ENCODE measurements at places on chromosomes 12 and 14.
A peak's percentile ranks its signal among the peaks of the same experiment; 100 is the strongest.

GRCh38 chr14:25846246-25846645 is 751.6 kb downstream of the NOVA1 start:
- DNase-seq = peak; percentile 75

GRCh38 chr14:55198749-55199148 is 7.4 kb upstream of the DLGAP5 start:
- peak; percentile 13 for DNase-seq

DNA sequence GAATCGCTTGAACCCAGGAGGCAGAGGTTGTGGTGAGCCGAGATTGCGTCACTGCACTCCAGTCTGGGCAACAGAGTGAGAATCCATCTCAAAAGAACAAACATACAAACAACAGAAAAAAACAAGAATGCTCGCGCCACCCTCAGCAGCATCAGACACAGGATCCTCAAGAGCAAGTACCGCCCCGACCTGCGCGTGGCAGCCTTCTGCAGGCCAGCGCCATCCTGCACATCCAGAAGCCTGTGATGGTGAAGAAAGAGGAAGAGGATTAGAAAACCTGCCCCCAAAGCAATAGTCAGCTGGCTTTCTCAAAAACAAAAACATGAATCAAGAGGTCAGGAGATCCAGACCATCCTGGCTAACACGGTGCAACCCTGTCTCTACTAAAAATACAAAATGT is 30.0 kb upstream of the EID3 start:
- DNase-seq = no peak

DNA sequence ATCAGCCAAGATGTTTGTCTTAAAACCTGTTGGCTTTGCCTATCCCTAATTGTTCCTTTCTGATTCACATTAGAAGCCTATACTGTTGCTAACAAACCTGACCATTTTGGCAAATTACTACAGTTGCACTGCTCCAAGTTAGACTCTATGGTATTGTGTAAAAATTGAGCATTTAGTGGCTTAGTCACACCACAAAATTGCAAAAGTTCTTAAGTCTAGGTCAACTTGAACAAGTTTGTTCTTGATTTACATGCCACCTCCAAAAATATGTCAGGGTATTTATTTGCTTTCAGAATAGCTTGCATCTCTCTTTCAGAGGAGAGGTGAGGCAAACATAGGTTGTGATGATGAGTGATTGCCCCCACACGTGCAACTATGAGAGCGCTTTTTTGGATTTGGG is 27.0 kb upstream of the PTHLH start:
- DNase-seq = no peak

DNA sequence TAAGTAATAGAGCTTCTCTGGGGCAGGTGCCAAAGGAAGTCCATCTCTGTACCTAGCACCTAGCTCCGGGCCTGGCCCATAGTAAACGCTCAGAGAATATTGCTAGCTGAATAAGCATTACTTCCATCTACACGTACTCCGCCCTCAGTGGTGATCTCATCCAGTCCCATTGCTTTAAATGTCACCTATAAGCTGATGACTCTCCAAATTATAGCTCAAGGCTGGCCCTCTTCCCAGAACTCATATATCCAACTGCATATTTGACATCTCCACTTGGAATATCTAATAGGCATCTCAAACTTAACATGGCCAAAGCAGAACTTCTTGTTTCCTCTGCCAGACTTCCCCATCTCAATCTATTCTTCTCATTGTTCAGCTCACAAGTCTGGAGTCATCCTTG is 6.9 kb upstream of the DYNLL1 start:
- DNase-seq = no peak

DNA sequence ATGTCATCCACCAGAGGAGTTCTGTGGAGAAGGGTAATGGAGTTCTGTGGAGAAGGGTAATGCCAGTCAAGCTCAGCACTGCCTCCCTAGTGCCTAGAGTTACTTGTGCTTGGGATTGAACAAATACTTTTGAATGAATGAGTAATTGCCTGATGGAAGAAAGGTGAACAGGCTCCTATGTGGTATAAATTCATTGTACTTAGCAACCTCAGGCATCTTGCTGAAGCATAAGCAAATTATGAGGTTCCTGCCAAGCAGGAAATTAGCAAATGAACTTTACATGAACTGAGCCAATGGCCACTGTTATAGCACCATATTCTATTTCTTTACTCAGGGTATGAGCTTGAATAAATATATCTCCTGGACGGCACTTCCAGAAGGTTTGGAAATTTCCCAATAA is 1047.2 kb downstream of the SLC6A15 start:
- no peak for DNase-seq

- DNase-seq = no peak
Observed at GRCh38 chr12:68210875-68211274, 14.7 kb downstream of the IL26 start.

DNA sequence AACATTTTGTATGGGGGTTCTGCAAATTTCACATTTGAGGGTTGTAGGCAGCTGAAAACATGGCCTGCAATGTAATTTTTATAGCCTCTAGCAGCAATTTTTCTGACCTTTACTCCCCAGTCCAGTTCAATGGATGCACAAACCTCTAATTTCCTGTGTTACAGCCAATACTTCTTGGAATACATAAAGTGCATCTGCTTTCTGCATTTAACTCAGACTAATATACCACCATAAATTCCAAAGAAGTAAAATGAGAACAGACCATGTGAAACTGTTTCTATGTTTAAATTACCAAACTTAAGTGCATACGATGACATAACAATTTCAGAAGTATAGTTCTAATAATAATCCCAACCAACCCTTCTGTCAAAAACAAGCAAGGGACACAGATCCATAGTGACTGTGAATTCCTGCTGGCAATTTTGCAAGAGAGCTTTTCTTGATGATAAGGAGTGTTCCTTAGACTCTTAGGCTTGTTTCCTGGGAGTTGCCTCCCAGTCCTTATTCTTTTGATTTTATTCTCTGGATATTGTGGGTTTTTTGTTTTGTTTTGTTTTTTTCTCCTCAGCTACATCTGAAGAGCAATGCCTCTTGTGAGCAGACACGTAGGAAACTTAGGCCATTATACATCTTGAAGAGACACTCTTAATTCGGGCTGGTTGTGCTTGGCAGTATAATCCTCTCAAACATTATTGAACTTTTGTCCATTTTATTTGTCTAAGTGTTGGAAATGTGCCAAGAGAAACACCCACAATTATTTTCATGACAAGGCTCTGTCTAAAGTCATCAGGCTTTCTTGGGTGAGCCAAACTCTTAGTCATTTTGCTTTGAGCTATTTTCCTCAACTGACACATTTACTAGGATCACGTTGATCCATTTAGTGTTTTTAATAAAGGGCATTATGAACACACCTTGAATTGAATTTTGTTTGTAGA is 51.3 kb upstream of the RERGL start:
- no peak for DNase-seq

GRCh38 chr12:51246254-51246853 is 7.7 kb downstream of the DAZAP2 start:
- DNase-seq = peak; percentile 15

GRCh38 chr12:110431957-110432587 is 18.1 kb downstream of the ARPC3 start:
- DNase-seq = no peak

DNA sequence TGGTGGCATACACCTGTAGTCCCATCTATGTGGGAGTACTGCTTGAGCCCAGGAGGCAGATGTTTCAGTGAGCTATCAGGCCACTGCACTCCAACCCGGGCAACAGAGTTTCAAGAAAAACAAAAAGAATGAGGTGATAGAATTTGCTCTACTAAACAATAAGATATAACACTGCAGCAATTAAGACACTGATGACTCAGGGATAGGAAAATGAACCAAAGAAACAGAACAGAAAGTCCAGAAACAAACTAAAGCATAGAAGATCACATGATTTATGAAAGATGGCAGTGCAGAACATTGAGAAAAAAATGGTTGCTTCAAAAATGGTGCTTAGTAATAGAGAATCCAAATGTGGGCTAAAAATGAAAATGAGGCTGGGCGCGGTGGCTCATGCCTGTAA is 65.2 kb upstream of the AP4S1 start:
- no peak for DNase-seq

- no peak for DNase-seq
Observed at GRCh38 chr12:108568338-108569154, 6.2 kb downstream of the ISCU start.

GRCh38 chr14:91568626-91569025 is 58.5 kb upstream of the PPP4R3A start:
- no peak for DNase-seq

GRCh38 chr12:85283560-85283959 is 3.5 kb downstream of the ALX1 start:
- no peak for DNase-seq

- no peak for DNase-seq
Observed at GRCh38 chr14:24508155-24508840, at the start of gene CMA1. Gene CMA1 (minus strand): TSS chr14:24508265. CDS start chr14:24508235, 30 bp downstream.

DNA sequence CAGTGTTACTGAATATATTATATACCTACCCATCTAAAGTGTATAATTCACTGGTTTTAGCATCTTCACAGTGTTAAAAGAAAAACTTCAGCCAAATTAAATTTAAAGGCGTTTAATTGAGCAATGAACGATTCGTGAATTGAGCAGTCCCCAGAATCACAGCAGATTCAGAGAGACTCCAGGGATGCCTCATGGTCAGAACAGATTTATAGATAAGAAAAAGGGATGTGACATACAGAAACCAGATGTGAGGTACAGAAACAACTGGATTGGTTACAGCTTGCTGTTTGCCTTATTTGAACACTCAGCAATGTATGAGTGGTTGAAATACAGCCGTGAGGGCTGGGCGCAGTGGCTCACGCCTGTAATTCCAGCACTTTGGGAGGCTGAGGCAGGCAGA is 84.6 kb downstream of the WNK1 start:
- DNase-seq = no peak

DNA sequence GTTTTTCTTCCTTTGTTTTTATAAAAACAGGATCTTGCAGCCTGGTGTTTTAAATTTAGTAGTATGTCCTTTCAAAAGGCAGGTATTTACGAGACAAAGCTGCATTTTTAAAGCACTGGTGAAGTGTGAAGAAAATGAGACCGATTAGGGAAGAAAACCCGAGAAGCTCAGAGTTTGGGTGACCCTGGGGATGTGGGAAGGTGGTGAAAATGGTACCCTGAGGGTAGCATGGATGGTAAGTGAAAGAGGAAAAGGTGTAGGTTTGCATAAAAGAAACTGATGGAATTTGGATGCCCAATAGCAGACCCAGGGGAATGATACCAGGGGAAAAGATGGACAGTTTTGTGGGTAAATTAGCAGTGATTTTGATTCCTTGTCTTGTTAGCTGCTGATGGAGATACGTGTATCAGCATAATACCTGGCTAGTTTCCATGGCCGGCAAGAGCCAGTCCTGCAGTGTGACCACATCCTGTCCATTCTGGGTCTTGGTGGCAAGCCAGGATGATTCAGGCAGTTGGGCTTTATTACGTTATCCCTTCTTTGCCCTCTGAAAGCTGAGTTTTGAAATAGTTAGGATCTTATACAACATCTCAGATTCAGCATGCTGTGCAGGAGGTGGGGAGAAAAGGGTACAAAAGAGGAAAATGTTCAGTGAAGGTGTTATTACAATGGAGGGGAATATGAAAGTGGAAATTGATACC is 8.9 kb downstream of the BICD1 start:
- DNase-seq = peak; percentile 5

GRCh38 chr14:75184492-75184891 is 8.1 kb upstream of the TMED10 start:
- DNase-seq = no peak

GRCh38 chr12:112602150-112602549 is 183.4 kb downstream of the PTPN11 start:
- no peak for DNase-seq

DNA sequence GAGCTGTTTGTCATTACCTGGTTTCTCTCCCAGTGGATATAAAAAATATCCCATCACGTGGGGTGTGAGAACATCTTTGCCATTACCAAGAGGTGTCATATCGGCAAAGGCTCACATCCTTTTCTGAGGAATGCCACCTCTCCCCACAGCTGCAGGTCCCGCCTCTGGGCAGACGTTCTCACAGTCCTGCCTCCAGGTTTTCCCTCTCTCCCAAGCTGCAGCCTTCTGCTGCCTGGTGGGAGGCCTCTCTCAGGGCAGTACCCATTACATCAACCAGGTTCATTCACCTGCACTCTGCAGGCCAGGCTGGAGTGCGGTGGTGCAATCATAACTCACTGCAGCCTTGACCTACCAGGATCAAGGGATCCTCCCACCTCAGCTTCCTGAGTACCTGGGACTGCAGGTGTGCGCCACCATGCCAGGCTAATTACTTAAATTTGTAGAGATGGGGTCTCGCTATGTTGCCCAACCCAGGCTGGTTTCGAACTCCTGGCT is 15.0 kb upstream of the TMEM119 start:
- DNase-seq = no peak

- DNase-seq = no peak
Observed at GRCh38 chr12:131681257-131681620, 29.7 kb upstream of the SFSWAP start.

- no peak for DNase-seq
Observed at GRCh38 chr12:113961921-113962710, 4.0 kb downstream of the RBM19 start.

DNA sequence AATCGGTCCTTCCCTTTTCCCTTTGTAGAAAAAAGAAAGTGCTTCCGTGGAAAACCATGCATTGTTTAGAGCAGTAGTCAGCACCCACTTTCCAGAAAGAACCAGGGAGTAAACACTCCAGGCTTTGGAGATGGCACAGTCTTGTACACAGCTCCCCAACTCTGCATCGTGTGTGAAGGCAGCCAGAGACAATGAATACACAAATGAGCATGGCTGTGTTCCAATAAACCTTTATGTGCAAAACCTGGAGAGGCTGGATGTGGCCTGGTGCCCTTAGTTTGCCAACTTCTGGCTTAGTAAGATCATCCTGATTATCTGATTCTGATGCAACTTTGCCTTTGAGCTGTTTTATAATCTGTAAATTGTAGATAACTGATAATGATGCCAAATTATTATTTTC is 463.4 kb upstream of the TMEM132C start:
- DNase-seq = no peak

DNA sequence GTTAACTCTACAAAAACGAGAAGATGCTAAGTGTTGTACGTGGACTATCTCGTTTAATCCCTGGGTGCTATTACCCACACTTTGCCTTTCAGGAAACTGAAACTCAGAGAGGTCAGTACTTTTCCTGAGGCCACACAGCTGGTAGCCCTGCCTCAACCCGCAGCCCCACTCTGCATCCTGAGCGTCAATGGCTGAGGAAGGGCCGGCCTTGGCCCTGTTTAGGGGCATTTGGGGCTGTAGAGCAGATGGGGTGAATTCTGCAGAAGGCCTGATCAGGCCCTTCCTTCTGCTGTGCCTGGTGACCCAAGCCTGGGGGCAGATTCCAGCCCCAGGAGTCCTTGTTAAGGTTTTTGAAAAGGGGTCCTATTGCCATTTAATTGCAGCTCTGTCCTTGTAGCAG is 3.7 kb upstream of the CCDC197 start:
- no peak for DNase-seq

All from skin of body (tissue), 3 donors.